ENCODE measurements at places on chromosomes 7 and 10.

DNA sequence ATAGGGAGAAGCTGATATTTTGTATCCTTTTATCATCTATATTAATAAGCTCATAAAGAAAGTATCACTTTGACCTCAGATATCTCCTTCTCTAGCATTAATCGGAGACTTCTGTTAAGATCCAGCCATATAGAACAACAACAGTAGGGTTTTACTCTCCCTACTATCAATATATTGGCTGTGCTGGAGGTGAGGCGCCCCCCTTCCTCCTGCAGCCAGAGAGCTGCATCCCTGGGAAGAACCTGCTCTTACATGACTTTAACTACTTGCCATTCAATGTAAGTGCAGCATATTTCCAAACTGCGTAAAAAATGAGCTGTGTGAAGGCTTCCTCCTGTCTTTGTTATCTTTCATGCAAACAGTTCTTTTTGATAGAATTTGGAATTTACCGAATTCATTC is 247.8 kb downstream of the SDK1 start:
- DNase-seq, result no peak

DNA sequence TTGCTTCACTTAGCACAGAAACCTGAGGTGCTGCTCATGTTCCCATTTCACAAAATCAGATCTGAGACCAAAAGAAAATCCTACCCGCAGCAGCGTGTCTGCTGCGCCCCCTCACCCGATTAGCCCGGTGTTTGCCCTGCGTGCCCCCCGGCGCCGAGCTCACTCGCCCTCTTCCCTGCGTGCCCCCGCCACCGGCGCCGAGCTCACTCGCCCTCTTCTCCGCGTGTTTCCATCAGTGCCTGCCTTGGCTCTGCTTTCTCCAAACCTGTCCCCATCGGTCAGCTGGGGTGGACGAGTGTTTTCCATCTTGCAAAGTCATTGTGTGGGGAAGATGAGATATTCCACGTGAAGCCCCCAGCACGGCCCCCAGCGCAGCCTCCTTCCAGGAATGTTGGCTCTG is 225.3 kb upstream of the PITRM1 start:
- DNase-seq, result no peak

DNA sequence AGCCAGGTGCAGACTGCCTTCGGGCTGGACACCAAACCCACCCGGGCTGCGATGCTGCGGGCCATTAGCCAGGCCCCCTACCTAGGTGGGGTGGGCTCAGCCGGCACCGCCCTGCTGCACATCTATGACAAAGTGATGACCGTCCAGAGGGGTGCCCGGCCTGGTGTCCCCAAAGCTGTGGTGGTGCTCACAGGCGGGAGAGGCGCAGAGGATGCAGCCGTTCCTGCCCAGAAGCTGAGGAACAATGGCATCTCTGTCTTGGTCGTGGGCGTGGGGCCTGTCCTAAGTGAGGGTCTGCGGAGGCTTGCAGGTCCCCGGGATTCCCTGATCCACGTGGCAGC is 50.0 kb downstream of the VWA2 start:
- DNase-seq, result no peak

DNA sequence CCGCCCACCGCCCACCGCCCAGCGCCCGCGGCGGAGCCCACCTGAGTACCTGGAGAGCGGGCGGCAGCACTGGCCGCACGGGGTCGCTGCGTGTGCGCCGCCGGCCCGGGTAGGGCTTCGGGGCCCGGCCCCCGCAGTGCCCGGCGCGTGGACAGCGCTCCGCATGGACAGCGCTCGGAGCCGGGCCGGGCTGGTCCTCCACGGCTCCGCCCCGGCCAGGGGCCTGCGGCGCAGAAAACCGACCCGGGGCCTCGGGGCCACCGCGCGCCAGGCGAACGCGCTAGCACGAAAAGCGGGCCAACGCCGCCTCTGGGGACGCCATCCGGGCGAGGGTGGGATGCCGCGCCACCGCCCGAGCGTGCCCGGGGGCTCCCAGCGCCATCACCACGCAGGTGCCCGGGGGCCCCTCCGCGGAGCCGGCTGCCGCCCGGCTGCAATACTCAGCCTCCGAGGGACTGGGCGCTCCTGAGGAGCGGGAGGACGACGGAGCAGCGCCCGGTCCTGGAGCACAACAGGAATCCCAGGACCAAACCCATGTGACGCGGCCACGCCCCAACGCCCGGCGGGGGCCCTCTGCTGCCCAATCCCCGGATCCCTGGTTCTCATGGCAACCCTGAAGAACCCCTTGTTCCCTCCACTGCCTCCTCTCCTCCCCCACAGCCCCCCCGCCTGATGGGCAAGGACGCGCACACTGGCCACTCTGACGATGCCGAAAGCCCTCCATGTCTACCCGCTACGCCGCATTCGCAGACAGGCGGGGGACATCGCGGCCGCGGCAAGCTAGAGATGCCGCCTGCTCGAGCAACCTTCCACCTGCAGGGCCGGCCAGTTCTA is at the start of gene GRB10:
TSS of gene GRB10 (minus strand) at position 522 of the 834 bp plus-strand sequence. CDS start 50,574 bp downstream, outside the sequence.
- DNase-seq, result peak; percentile 44

DNA sequence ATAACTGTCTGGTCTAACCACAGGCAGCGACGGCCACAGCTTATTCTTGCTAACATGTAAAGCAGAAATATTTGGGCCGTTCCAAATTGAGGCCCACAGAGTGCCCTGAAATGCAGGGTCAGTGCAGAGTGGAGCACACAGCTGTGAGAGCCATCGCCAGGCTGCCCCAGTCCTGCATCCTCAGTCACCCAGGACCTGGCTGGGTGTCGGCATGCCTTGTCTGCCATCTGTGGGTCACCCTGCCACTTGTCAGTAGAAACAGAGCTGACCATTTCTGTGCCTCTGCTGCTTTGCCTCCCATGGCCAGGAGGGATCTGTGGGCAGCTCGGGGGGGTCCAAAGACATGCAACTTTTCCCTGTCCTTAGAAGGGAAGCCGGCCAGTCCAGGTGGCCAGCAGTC is 57.3 kb upstream of the BTBD16 start:
- DNase-seq, result no peak

- no peak for DNase-seq
Measured at GRCh38 chr7:37768611-37769010, 79.8 kb upstream of the NME8 start.

DNA sequence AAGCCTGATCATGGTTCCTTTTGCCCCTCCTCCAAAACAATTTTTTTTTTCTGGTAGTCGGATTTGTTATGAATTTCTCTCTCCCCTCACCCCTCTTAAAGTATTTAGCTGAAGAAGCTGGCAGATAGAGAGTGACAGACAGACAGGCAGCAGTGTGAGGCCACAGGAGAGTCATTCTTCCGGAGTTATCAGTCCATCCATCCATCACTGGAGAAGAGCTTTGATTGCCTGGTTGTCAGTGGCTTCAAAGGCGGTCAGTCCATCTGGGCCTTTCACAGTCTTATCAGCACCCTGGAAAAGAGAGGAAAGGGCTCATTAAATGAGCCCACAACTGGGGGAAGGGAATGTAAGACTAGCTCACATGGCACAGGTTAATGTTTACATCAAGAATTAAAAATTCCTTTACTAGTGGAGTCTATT is 47.4 kb downstream of the MTPN start:
- no peak for DNase-seq

DNA sequence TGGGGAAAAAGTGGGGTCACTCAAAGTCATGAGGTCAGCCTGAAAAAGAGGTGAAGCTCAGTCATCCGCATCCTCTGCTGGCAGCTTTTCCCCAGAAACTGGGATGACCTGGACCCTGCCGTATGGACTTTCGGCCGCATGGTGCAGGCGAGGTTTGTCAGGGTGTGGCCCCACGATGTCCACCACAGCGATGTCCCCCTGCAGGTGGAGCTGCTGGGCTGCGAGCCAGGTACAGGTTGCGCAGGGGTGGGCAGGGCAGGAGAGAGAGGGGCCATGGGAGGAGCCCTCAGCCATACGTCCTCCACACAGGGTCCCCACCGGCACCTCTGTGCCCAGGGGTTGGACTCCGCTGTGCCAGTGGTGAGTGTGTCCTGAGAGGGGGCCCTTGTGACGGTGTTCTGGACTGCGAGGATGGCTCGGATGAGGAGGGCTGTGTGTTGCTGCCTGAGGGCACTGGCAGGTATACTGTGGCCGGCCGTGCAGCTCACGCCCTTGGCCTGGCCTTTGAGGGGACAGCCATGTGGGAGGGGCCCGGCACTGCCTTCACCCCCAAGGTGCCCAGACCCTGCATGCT is 23.0 kb upstream of the ZNF467 start:
- no peak for DNase-seq

DNA sequence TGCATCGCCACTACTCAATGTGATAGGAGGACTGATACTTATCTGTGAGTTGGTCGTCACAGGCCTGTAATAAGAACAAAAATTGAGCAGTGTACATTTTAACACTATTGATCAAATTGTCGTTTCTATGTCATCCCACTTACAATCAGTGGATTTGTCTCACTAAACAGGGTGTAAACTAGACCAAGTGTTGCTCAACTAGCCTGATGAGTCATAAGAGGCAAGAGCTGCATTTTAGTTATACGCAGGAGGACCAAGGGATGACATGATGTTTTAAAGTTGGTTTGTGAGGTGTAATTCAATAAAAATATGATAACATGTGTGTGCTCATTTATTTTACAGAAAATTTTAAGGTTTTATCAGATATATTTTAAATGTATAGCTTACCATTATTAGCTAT is 1239.2 kb downstream of the REEP3 start:
- no peak for DNase-seq

- no peak for DNase-seq
Measured at GRCh38 chr7:39336442-39336841, 229.8 kb upstream of the YAE1 start.

DNA sequence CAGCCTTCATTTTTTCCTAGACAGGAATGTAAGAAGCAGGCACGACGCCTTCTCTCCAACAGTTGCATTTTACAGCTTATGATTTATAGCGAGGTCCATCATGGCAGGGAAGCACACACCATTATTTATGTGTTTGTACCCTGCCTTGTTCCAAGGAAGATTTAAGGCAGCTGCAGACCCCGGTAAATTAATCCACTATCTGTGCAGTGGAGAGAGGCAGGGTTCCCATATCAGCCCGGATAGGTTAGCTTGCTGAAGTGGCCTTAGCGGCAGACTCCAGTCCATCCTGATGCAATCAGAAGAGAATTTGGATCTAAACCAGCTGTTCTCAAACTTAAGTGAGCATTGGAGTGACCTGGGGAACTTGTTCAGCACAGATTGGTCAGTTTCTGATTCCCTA is 359.4 kb downstream of the GALNT17 start:
- no peak for DNase-seq

DNA sequence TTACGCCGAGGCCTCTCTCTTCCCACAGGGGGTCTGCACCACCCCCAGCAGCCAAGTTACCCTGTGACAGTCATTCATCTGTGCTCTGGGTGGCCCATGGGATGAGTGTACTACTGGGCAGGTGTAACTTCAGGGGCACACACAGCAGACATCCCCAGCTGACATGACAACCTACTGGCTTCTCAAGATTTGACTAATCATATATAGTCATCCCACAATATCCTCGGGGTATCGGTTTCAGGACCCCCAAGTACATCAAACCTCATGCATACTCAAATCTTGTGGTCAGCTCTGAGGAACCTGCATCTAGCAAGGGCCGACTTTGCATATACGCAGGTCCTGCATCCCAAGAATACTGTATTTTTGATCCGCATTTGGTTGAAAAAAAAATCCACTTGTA is 336.9 kb upstream of the C7orf33 start:
- no peak for DNase-seq

DNA sequence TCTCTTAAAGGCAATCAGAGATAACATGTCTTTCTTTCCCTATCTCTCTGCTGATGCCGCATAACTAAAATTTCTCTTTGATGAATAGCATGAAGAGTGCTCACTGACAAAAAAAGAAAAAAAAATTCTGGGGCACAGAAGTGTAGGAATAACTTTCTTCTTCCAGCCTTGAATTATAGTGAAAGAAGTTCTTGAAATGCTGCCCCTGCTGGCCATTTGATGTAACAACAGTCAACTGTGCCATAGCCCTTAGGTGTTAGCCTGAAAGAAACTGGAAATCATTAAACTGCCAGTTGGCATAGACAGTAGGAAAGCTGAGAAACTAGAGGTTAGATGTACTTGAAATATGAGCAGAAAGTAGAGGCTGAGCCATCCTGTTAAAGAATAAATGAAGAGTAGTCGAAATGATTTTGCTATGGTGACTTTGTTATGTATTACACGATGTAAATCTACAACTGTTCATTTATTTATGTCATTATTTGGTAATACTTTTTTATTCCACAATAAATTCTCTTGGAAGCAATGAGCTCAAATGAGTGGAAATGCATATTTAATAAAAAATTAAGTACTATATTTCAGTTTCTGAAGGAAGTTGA is 48.3 kb upstream of the FAM171A1 start:
- DNase-seq, result no peak
